WERI-Rb-1 (cell line): ENCODE measurements at places on chromosomes 7 and 10.

DNA sequence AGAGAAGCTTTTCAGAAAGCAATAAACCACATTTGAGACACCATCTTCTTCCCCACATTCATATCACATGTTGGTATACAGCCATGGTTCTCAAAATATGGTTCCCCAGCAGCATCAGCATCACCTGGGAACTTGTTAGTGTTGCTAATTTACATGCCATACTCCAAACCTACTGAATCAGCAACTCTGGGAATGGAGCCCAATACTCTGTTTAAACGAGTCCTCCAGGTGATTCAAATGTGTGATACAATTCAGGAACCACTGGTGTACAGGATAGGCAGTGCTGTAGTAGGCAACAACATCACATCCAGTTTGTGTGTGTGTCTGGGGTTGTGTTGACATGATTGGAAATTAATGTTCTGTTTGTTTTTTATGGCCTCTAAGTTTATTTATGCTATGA, 47.7 kb downstream of the ZNF277 start:
- no peak for DNase-seq

GRCh38 chr10:5764422-5765297, 48.6 kb downstream of the GDI2 start:
- DNase-seq = no peak

- DNase-seq = no peak
Observed at GRCh38 chr10:52343439-52343838, 29.4 kb downstream of the DKK1 start.

- no peak for DNase-seq
Observed at GRCh38 chr7:133139801-133140200, 57.9 kb upstream of the CHCHD3 start.

GRCh38 chr10:115295213-115295805, 202.1 kb downstream of the ATRNL1 start:
- no peak for DNase-seq

GRCh38 chr10:42638821-42639270, 476 bp upstream of the ZNF33B start:
- no peak for DNase-seq

- DNase-seq = no peak
Observed at GRCh38 chr10:59072038-59072437, 104.4 kb upstream of the PHYHIPL start.

GRCh38 chr7:103058122-103058521, 16.5 kb downstream of the FBXL13 start:
- no peak for DNase-seq

GRCh38 chr7:8217200-8218068, 44.5 kb downstream of the ICA1 start:
- DNase-seq = no peak

DNA sequence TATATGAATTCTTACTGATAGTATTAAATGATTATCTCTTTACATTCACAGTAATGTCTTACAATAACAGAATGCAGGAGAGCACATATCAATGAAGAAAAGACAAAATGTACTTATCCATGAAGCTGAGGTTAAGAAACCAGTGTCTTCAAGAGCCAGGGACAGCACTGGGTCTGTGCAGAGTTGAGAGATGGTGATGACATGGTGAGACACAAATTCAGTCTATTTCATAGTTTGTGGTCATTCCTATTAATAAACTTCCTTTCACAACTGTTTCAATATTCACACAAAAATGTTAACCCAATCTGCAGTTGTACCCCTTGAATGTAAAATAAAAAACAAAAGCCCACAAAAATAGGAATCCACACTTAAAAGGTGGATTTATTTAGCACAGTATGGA, 5.3 kb upstream of the MAGI2 start:
- no peak for DNase-seq

- peak; percentile 11 for DNase-seq
Observed at GRCh38 chr10:18735711-18736110, 76.5 kb downstream of the ARL5B start.

- DNase-seq = no peak
Observed at GRCh38 chr7:139566075-139566474, 42.6 kb downstream of the CLEC2L start.

DNA sequence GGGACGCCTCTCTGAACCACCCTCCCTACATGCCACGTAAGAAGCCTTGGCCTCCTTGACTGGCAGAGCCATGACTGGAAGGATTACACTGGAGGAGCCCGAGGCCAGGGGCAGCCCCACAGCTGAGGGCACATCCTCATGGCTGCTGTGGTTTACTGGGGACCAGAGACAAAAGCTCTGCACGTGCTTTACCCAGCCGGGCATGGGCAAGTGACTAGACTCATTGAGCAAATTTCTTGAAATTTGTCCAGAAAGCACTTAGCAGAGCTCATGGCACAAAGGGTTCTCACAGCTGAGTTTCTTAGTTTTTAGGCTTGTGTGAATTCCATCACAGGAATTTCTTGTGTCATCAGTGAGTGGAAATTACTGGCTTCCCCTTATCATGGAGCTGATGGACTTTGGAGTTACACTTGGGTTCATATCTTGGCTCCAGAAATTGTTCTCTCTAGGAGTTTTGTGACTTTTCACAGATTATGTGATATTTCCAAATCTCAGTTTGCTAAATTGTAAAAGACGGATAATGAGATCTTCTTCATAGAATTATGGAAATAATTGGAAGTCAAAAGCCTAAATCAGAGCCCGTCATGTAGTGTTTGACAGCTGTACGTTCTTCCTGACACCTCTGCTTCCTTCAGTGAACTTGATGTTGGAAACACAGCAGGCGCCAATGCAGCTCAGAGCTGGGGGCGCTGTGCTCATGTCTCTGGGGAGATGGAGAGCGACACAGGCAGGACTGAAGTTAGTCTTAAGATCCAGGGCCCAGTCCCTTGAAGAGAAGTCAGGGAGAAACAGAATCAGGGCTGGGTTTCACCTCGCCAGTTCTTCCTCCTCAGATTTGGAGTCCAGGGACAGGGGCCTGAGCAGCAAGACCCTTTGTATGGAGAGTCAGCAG, 47.7 kb upstream of the MGAM2 start:
- no peak for DNase-seq

GRCh38 chr7:133744451-133744850, 382.7 kb upstream of the LRGUK start:
- no peak for DNase-seq

- DNase-seq = no peak
Observed at GRCh38 chr10:126479280-126479895, 91.1 kb upstream of the ADAM12 start.

DNA sequence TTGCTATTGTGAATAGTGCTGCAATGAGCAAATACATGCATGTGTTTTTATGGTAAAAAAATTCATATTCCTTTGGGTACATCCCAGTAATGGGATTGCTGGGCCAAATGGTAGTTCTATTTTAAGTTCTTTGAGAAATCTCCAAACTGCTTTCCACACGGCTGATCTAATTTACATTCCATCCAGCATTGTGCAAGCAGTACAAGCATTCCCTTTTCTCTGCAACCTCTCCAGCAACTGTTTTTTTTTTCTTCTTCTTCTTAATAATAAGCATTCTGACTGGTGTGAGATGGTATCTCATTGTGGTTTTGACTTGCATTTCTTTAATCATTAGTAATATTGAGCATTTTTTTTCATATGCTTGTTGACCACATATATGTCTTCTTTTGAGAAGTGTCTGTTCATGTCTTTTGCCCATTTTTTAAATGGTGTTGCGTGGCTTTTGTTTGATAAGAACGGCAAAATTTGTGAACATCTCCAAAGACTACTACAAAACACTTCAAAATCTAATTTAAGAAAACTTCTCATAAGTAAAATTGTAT, 136.1 kb upstream of the MYO3A start:
- no peak for DNase-seq

DNA sequence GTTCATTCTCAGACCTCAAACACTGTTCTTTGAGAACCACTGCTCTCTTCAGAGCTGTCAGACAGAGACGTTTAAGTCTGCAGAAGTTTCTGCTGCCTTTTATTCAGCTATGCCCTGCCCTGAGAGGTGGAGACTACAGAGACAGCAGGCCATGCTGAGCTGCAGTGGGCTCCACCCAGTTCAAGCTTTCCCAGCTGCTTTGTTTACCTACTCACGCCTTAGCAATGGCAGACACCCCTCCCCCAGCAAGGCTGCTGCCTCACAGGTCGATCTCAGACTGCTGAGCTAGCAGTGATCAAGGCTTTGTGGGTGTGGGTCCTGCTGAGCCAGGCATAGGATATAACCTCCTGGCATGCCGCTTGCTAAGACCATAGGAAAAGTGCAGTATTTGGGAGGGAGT, 80.5 kb upstream of the CYP2C9 start:
- DNase-seq = peak; percentile 16

- no peak for DNase-seq
Observed at GRCh38 chr7:105024734-105025133, 10.7 kb downstream of the KMT2E start.

GRCh38 chr10:89275383-89275782, 23.8 kb upstream of the LIPA start:
- no peak for DNase-seq
